Common myeloid progenitor, CD34-positive (primary cell): ENCODE measurements at places on chromosomes 6 and 20.
A peak's percentile ranks its signal among the peaks of the same experiment; 100 is the strongest.

DNA sequence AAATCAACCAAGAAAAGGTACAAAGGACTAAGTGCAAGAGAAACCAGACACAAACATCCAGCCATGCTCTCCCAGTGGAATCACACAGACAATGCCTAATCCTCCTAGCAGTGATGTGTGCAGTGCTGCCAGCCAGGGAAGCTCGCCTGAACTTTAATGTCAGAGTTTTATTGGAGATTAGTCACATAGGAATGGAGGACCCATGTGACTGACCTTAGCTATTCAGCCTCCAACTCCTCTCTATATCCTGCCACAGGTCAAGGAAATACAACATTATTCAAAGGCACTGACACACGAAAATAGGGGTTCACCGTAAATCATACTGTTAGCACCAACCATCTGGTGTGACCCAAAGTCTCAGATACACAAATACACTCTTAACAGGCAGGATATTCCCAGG is 684.6 kb downstream of the DOK5 start:
- no peak for DNase-seq
- no peaks in the 10 kb centered on the region for H3K36me3 ChIP-seq
- H3K27ac ChIP-seq = no peak overlapping the region
- H3K4me3 ChIP-seq = no peak overlapping the region

DNA sequence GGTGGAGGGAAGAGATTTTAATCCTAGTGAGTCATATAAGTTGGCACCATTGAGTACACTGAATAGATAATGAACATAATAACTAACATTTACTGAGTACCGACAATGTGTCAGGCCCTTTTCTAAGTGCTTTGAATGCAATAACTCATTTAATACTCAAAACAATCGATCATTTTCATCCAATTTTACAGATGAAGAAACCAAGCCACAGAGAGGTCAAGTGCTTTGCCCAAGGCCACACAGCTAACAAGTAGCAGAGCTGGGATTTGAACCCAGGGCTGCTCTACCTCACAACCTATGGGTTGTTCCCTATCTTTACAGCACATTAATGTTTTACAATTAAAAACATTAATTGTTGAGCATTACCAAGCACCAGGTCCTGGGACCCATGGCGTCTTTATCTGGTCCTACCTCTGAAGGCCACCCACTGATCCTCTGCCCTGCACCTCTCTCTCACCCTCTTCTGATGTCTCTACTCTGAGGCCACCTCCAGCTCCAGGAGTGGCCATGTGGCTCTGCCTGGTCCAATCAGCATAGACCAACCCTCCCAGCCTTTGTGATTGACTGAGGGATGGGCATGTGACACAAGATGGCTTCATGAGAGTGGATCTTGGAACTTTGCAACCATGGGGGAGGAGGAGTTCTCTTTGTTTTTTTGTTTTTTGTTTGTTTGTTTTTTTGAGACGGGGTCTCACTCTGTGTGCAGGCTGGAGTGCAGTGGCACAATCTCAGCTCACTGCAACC is 83.9 kb downstream of the KCNB1 start:
- no peak for DNase-seq
- no peak overlapping the region for H3K27ac ChIP-seq
- H3K27me3 ChIP-seq = no peaks in the 10 kb centered on the region
- no peaks in the 10 kb centered on the region for H3K36me3 ChIP-seq
- no peaks in the 10 kb centered on the region for H3K4me1 ChIP-seq

- no peaks in the 10 kb centered on the region for H3K27me3 ChIP-seq
- no peak overlapping the region for H3K4me3 ChIP-seq
- no peaks in the 10 kb centered on the region for H3K36me3 ChIP-seq
- no peaks in the 10 kb centered on the region for H3K4me1 ChIP-seq
- H3K27ac ChIP-seq = no peak overlapping the region
- no peak for DNase-seq
Measured at GRCh38 chr20:23341073-23341472, 9.5 kb upstream of the NXT1 start.

GRCh38 chr20:1842281-1842680 is 52.9 kb upstream of the SIRPA start:
- no peak overlapping the region for H3K4me3 ChIP-seq
- peaks cover 16% of the 10 kb centered on the region for H3K4me1 ChIP-seq
- no peaks in the 10 kb centered on the region for H3K27me3 ChIP-seq
- no peaks in the 10 kb centered on the region for H3K36me3 ChIP-seq

- no peak overlapping the region for H3K4me3 ChIP-seq
- no peaks in the 10 kb centered on the region for H3K27me3 ChIP-seq
- no peak overlapping the region for H3K27ac ChIP-seq
- no peaks in the 10 kb centered on the region for H3K4me1 ChIP-seq
- no peak for DNase-seq
- no peaks in the 10 kb centered on the region for H3K36me3 ChIP-seq
Measured at GRCh38 chr6:169457762-169458161, 204.1 kb upstream of the THBS2 start.

- no peaks in the 10 kb centered on the region for H3K27me3 ChIP-seq
- H3K4me3 ChIP-seq = no peak overlapping the region
- DNase-seq = no peak
- H3K36me3 ChIP-seq = no peaks in the 10 kb centered on the region
- no peaks in the 10 kb centered on the region for H3K4me1 ChIP-seq
Measured at GRCh38 chr6:38432079-38432478, 207.7 kb downstream of the BTBD9 start.

GRCh38 chr6:125271486-125272159 is 30.1 kb downstream of the HDDC2 start:
- H3K4me1 ChIP-seq = no peaks in the 10 kb centered on the region
- H3K27ac ChIP-seq = no peak overlapping the region
- H3K27me3 ChIP-seq = no peaks in the 10 kb centered on the region
- peaks cover 32% of the 10 kb centered on the region for H3K36me3 ChIP-seq
- H3K4me3 ChIP-seq = no peak overlapping the region

GRCh38 chr6:36840432-36841403 is 1.5 kb upstream of the CPNE5 start:
- H3K27ac ChIP-seq = no peak overlapping the region
- peaks cover 18% of the 10 kb centered on the region for H3K27me3 ChIP-seq
- H3K4me1 ChIP-seq = peaks cover 21% of the 10 kb centered on the region
- H3K4me3 ChIP-seq = peak overlapping the region; percentile 31
- DNase-seq = peak; percentile 61

GRCh38 chr6:37481711-37482605 is 17.7 kb downstream of the CCDC167 start:
- no peaks in the 10 kb centered on the region for H3K4me1 ChIP-seq
- DNase-seq = no peak
- no peak overlapping the region for H3K4me3 ChIP-seq
- peaks cover 73% of the 10 kb centered on the region for H3K36me3 ChIP-seq
- H3K27ac ChIP-seq = no peak overlapping the region

DNA sequence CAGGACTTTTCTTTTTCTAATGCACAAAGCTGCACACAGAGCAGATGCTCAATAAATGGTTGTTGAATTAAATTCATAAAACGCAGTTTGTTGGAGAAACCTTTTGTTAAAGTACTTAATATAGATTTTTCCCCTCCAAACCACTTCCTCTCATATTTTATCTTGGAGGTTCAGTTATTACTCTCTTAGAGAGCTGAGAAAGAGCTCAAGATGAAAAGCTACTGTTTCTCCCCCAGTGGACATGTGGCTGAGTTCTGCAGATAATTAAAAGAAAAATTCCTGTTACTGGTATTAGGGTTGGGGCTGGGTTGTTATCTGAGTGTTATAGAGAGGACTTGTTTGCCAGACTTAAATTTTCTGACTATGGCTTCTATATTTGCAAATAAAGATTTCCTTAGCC is 294.0 kb downstream of the TBC1D7 start:
- no peak overlapping the region for H3K4me3 ChIP-seq
- no peaks in the 10 kb centered on the region for H3K27me3 ChIP-seq
- no peaks in the 10 kb centered on the region for H3K36me3 ChIP-seq
- H3K4me1 ChIP-seq = peaks cover 74% of the 10 kb centered on the region
- peak overlapping the region; percentile 17 for H3K27ac ChIP-seq

- no peak overlapping the region for H3K4me3 ChIP-seq
- H3K36me3 ChIP-seq = no peaks in the 10 kb centered on the region
- H3K27ac ChIP-seq = no peak overlapping the region
- DNase-seq = no peak
Measured at GRCh38 chr20:19780261-19780660, 22.2 kb downstream of the RIN2 start.

DNA sequence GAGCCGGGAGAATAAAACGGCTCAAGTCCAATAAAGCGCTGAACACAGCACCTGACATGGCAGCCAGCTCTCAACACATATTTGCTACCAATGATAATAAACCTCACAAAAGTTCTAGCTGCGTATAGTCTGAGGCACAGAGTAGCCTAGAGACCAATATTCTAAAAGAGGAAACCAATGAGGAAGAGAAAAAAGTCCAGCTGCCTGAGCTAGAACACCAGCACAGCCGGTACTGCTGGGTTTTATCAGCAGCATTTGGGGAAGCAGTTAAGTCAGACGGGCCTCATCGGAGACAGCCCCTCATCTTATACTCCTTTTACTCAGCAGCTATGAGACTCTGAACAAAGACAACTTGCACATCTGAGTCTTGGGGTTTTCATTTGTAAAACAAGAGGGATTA is 2.4 kb upstream of the RTF2 start:
- H3K27ac ChIP-seq = peak overlapping the region; percentile 2
- peak; percentile 88 for DNase-seq
- H3K36me3 ChIP-seq = peaks cover 7% of the 10 kb centered on the region
- no peak overlapping the region for H3K4me3 ChIP-seq
- no peaks in the 10 kb centered on the region for H3K27me3 ChIP-seq

GRCh38 chr6:39563566-39564311 is 161.5 kb downstream of the KIF6 start:
- no peak for DNase-seq
- no peaks in the 10 kb centered on the region for H3K4me1 ChIP-seq
- H3K36me3 ChIP-seq = no peaks in the 10 kb centered on the region

DNA sequence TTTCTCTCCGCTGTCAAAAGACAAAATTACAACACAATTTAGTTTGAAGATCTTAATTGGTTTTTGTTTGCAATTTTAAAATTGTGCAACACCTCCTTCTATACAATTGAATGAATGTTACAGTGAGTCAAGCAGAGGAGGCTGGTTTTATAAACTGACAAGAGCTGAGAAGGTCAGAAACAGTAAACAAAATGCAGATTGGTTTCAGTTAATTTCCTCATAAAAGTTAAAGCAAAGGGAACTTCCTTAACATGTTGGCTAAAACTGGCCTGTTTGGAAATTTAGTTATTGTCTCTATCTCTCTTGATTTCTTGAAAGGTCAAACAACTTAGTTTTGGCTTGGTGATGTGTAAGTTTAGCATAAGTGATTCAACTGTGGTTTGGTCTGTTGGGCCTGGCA is 22.2 kb downstream of the KHDC1L start:
- no peak overlapping the region for H3K4me3 ChIP-seq
- no peak overlapping the region for H3K27ac ChIP-seq
- DNase-seq = no peak
- no peaks in the 10 kb centered on the region for H3K4me1 ChIP-seq
- no peaks in the 10 kb centered on the region for H3K27me3 ChIP-seq
- H3K36me3 ChIP-seq = no peaks in the 10 kb centered on the region

DNA sequence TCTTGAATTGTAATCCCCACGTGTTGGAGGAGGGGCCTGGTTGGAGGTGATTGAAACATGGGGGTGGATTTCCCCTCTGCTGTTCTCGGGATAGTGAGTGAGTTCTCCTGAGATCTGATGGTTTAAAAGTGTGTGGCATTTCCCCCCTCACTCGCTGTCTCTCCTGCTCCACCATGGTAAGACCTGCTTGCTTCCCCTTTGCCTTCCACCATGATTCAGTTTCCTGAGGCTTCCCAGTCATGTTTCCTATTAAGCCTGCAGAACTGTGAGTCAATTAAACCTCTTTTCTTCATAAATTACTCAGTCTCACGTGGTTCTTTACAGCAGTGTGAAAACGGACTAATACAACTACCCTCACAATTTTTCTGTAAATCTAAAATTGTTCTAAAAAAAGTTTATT is 26.8 kb upstream of the FAM184A start:
- H3K27me3 ChIP-seq = no peaks in the 10 kb centered on the region
- no peaks in the 10 kb centered on the region for H3K4me1 ChIP-seq
- no peak for DNase-seq

GRCh38 chr20:40657526-40657925 is 31.5 kb downstream of the MAFB start:
- no peaks in the 10 kb centered on the region for H3K27me3 ChIP-seq
- DNase-seq = no peak
- no peaks in the 10 kb centered on the region for H3K4me1 ChIP-seq
- H3K4me3 ChIP-seq = no peak overlapping the region

- no peak overlapping the region for H3K4me3 ChIP-seq
- no peaks in the 10 kb centered on the region for H3K4me1 ChIP-seq
- H3K27ac ChIP-seq = no peak overlapping the region
- DNase-seq = no peak
- H3K27me3 ChIP-seq = no peaks in the 10 kb centered on the region
Measured at GRCh38 chr20:17579369-17580039, 9.6 kb downstream of the DSTN start.

- H3K4me3 ChIP-seq = no peak overlapping the region
- no peaks in the 10 kb centered on the region for H3K27me3 ChIP-seq
- no peaks in the 10 kb centered on the region for H3K36me3 ChIP-seq
- no peak for DNase-seq
Measured at GRCh38 chr20:24627926-24628325, 158.5 kb downstream of the SYNDIG1 start.

- DNase-seq = peak; percentile 99
- peak overlapping the region; percentile 76 for H3K27ac ChIP-seq
- no peak overlapping the region for H3K4me3 ChIP-seq
- peaks cover 23% of the 10 kb centered on the region for H3K4me1 ChIP-seq
Measured at GRCh38 chr20:4038047-4038459, 22.7 kb upstream of the RNF24 start.

DNA sequence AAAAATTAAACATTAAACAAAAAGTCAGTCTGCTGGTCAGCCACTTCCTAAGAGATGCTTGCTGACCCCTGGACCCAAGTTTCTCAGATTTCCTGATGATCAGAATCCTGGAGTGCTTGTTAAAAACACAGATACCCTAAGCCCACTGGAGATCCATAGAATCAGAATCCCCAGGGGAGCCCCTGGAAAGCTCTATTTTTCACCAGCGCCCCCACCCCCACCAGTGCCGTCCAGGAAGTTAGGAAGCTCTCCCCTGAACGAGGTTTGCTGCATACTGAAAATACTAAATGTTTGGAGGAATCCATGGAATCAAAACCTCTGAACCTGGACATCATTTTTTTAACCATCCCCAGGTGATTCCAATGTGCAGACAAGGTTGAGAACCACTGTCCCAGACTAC is 69.2 kb downstream of the BFSP1 start:
- H3K4me1 ChIP-seq = no peaks in the 10 kb centered on the region
- no peak for DNase-seq
- H3K36me3 ChIP-seq = no peaks in the 10 kb centered on the region
- no peak overlapping the region for H3K4me3 ChIP-seq
- no peak overlapping the region for H3K27ac ChIP-seq

GRCh38 chr20:4135385-4136077 is 120.2 kb upstream of the RNF24 start:
- H3K4me1 ChIP-seq = peaks cover 9% of the 10 kb centered on the region
- H3K27me3 ChIP-seq = no peaks in the 10 kb centered on the region
- no peak for DNase-seq
- H3K4me3 ChIP-seq = no peak overlapping the region
- H3K27ac ChIP-seq = no peak overlapping the region
